Pancreas (tissue), 10 donors: ENCODE measurements at places on chromosomes 5 and 9.

GRCh38 chr5:170223906-170224305 is 8.9 kb upstream of the C5orf58 start:
- DNase-seq = no peak

- DNase-seq = no peak
These were observed 62.6 kb upstream of the LRRTM2 start for GRCh38 chr5:138937392-138938387.

DNA sequence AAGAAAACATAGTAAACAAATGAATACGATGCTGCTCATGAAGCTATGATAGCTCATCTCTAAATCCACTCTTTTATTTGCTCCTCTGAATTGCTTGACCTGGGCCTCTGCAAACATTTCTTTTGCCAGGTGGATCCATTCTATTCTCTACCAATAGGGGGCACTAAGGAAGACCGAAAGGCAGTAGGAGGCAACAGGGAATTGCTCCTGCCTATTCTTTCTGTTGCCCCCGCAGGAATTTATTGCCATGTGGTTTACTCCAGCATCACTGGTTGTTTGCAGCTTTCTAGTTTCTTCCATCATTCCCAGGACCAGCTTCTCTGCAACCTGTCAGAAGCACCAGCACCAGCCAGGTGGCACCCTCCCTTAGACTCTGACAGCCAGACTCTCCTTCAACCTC is 5.3 kb downstream of the GAPT start:
- no peak for DNase-seq

DNA sequence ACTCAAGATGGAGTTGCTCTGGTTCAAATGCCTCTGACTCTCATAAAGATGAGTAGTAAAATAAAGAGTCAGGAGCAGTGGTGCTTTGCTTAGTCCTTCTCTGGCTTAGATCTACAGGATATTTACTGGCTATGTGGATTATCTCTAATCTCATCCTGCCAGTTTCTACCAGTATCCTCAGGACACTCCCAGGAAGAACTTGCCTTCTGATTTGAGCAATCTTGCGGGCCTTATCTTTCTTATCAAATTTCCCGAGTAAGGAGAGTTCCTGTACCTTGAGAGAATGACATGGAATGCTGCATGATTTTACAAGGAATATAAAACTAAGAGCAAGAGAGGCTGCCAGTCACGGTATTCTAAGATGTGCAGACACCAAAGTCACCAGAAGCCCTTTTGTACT is 364.0 kb downstream of the ARHGEF28 start:
- DNase-seq = no peak

DNA sequence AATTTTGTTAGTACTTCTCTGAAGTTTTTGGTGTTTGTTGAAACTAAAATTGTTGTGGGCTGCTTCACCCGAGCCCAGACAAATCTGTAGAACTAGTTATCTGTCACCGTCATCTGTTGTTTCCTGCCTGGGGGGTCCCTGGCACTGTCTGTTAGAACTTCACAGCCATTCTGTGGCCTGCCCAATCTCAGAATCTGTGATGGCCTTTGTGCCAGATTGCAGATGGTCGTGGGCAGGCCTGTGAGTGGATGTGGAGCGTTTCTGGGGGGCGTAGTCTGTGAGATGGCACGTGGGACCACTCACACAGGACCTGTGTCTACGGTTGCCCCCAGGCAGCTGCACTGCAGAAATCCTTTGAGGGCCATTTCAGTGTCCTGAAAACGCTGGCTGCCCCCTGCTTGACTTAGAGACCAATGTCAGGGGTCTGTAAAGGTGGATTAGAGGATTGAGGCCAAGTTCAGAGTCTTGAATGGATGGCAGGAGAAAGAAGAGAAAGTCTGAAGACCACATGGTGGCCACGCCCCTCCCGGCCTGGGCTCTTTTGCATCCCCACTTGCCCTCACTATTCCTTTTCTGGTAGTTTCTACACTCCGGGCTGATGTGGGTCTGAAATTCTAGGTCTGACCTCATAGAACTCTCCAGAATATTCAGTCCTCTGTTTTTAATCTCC is 38.3 kb downstream of the TRIO start:
- no peak for DNase-seq

- no peak for DNase-seq
These were observed 136.6 kb upstream of the CD180 start for GRCh38 chr5:67333171-67333570.

DNA sequence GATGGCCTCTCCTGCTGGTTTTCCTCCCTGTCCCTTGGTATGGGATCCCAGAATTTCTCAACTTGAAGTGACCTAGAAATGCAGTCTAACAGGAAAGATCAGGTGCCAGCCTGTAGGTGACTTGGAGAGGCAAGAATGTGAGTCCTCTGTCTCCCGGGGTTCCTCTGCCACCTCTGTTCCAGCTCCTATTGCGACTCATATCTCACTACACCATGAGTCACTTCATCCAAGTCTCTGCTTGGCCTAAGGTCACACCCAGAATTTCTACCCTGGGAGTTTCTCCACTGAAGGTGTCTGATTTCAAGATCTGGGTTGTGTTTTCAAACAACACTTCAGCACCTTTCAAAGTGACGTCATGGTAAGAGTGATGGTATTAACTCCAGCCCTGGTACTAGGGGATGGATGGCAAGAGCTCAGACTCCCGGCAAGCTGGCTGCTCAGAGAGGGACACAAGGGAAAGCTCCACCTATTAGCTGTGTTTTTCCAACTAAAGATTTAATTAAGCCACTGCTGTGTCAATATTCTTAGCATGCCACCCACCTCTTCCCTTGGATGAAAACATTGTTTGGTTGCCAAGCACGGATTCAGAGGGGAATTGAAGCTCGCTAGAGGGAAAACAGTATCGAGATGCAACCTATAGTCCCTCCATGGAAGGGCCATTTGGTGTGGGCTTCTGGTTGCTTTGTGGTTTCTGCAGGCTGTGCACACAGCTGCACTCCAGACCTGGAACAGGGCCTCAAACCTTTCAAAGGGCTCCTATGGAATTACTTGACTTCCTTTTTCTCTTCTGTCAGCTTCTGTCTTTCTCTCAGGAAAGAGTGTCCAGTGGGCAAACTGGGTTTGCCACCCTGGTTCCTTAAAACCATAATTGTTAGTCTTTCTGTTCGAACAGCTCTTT is 205.7 kb downstream of the GAS1 start:
- DNase-seq = no peak

DNA sequence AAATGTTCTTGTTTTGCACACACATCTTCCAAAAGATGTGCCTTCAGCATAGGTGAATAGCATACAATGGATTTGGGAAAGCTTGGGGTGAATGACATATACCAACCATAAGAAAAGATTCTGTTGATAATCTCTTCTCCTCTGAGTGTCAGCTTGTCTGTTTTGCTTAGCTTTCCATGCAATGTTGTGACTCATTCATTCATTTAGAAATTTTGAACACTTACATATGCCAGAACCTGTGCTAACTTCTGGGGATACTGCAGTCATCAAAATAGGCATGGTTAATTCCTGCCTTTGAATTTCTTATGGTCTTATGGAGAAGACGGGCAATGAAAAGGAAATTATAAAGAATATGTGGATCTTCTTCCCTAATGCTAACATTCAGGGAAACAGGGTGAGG is 14.1 kb downstream of the ADRB2 start:
- DNase-seq = no peak

- DNase-seq = no peak
These were observed 183.0 kb downstream of the CDK5RAP2 start for GRCh38 chr9:120396931-120397330.

DNA sequence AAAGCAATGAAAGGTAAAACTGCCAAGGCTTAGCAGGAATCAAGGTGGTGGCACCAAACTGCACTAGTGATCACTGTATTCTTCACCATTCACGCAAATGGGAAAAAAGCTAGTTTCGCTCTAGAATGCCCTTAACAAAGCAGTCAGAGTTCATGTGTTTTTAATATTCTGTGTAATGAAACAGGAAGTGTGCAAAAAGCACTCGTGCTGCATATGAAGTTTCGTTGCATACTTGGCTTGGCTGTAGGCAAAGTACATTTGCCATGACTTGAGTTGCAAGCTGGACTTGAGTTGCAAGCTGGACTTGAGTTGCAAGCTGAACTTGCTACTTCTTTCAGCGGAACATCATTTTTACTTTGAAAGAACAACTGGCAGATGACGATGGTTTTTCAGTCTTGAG is 55.4 kb downstream of the FOXI1 start:
- DNase-seq = no peak

GRCh38 chr5:68946728-68947127 is 147.1 kb upstream of the SLC30A5 start:
- no peak for DNase-seq

DNA sequence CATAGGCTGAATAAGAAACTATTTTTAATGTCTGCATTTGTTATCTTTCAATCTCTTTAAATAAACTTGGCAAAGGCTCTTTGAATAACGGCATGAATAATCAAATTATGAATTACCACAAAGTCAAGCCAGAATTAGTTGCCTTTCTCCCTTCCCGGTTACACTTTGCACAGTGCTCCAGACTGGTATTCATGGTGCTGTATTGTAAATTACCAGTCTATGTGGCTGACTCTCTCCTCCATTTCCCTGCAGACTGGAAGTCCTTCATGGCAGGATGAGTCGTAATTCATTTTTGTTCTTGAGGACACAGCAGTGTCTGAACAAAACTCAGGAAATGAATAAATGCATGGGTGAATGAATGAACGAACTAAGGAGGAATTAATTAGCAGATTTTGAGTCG is 142.9 kb downstream of the GNA14 start:
- no peak for DNase-seq

- DNase-seq = no peak
These were observed 566.4 kb downstream of the EFNA5 start for GRCh38 chr5:107104040-107104995.

GRCh38 chr5:57698086-57698485 is 215.5 kb upstream of the ACTBL2 start:
- no peak for DNase-seq

DNA sequence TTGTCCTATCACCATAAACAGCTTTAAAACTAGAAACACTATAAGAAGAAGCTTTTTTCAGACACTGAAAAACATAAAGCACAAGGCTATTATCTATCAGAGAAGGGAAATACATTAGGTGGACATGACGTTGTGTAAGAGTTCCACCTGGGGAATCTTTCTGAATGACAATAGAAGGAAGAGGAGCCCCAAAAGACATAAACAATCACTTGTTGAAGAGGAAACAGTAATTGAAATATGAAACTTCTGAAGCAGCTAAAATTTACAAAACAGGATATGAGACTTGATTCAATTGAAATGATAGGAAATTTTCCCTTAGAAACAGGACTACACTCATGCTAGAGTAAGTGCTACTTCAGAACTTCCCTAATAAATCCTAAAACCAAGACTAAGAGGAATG is 933.6 kb downstream of the EFNA5 start:
- DNase-seq = no peak

- no peak for DNase-seq
These were observed 244.3 kb downstream of the TAF11L14 start for GRCh38 chr5:17878541-17878940.

DNA sequence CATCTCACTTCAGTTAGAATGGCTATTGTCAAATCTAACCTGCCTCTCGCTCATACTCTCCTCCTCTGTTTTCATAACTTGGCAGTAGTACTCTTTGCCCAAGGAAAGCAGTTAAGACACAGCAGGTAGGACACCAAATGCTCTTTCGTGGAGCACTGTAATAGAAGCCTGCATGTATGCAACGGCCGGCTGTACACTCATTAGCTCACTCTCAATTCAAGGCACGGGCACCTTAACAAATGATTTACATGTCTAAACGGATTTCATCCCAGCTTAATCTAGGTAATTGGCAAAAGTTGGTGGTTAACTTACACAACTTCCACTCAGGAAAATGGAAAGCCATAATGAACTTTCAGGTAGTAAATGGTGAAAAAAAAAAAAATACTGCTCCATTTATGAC is 14.9 kb downstream of the DEPDC1B start:
- DNase-seq = no peak

GRCh38 chr9:98786750-98787510 is 9.4 kb downstream of the ANKS6 start:
- DNase-seq = no peak

- DNase-seq = no peak
These were observed 11.7 kb upstream of the IRF1 start for GRCh38 chr5:132501961-132502931.

DNA sequence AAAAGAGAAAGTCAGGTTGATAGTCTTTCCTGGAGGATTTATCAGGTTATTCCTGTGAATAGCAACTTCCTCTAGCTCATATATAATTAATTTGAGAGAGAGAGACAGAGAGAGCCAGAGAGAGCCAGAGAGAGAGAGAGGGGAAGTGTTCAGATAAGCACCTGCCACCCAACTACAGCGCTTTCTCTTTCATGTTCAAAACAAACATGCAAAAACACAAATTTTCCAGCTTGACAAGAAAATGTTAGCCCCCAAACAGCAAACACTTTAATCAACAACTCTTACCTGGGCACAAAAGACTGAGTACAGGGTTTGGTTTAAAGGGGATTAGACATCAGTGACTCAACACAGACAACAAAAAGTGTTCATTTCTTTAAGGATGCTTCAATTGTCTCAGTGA is 61.7 kb upstream of the PLPP6 start:
- DNase-seq = no peak

- DNase-seq = no peak
These were observed 130.3 kb downstream of the NSG2 start for GRCh38 chr5:174175716-174176268.

GRCh38 chr9:78575081-78575480 is 278.2 kb downstream of the PSAT1 start:
- no peak for DNase-seq

- no peak for DNase-seq
These were observed 158.1 kb downstream of the ATP10B start for GRCh38 chr5:160693831-160694465.

GRCh38 chr5:114657342-114658130 is 295.7 kb downstream of the KCNN2 start:
- no peak for DNase-seq

DNA sequence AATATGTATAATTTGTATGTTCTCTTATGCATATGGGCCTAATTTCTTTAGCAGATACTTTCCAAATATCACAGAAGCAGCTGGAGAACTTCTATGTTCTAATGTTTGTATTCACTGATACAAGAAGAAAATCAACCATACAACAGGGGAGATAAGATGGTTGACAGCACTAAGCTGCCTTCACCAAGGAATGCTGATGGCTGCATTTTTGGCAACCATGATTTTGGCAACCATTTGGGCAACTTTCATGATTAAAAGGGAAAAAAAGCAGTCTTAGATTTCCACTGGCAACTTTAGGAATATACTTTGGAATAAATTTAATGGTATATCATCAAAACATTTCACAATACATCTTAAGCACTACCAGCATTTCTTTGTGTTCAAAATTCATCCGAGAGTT is 740.3 kb upstream of the CDH6 start:
- no peak for DNase-seq

DNA sequence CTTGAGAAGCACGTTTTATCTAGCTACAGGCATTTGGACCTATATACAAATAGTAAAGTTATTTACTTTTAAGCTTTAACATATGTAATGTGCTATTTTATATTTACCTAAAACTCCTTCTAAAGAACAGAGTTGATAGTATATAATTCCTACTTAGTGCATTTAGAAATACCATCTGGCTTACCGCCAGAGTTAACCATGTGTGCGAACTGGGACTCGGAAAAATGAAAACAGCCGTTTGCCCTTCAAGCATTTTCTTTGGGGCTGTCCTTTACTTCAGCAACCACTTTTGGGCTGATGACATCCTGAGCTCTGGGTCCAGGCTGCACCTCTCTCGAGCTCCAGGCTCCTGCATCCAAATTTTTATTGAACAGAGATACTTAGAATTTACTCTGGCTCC is 21.9 kb upstream of the DHFR start:
- DNase-seq = no peak

- no peak for DNase-seq
These were observed 9.8 kb downstream of the CCNG1 start for GRCh38 chr5:163447191-163447590.
